ENCODE measurements at places on chromosomes 7 and 10.

DNA sequence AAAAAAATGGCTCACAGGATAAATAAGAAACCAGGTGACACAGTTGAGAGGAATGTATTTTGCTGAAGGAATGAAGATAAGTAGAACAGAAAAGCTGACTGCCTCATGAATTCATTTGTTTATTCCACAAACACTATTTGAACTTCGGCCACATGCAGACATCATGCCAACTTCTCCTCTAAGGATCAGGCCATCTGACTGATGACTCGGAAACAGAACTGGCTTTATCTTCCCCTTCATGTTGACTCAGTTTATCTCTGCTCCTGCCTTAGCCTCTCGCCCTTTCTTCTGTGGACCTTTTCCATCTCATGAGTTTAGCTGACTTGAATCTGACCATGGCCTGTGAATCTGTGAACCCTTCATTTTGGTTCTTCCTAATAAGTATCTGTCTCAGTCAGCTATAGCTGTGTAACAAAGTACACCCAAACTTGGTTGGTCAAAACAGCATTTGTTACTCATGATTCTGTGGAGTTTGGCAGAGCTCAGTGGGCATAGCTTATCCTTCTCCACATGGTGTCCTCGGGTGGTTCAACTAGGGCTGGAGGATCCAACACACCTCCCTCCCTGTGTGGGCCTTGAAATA is 44.0 kb upstream of the GRID1 start:
- DNase-seq, result peak; percentile 84

DNA sequence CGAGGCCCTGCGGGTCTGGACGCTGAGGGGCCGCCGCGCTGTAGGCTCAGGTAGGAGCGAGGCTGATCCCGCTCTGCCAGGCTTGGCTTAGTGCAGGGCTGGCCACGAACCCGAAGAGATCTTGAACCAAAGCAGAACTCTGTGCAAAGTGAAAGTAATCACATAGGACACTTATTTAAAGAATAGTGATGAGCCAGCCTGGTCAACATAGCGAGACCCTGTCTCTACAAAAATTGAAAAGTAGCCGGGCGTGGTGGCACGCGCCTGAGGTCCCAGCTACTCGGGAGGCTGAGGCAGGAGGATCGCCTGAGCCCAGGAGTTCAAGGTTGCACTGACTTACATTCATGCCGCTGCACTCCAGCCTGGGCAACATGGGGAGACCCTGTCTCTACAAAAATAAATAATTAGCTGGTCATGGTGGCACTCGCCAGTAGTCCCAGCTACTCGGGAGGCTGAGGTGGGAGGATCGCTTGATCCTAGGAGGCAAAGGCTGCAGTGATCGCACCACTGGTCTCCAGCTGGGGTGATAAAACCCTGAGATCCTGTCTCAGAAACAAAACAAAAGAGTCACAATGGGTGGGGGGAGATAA is 541 bp downstream of the ZSCAN25 start:
- no peak for DNase-seq

DNA sequence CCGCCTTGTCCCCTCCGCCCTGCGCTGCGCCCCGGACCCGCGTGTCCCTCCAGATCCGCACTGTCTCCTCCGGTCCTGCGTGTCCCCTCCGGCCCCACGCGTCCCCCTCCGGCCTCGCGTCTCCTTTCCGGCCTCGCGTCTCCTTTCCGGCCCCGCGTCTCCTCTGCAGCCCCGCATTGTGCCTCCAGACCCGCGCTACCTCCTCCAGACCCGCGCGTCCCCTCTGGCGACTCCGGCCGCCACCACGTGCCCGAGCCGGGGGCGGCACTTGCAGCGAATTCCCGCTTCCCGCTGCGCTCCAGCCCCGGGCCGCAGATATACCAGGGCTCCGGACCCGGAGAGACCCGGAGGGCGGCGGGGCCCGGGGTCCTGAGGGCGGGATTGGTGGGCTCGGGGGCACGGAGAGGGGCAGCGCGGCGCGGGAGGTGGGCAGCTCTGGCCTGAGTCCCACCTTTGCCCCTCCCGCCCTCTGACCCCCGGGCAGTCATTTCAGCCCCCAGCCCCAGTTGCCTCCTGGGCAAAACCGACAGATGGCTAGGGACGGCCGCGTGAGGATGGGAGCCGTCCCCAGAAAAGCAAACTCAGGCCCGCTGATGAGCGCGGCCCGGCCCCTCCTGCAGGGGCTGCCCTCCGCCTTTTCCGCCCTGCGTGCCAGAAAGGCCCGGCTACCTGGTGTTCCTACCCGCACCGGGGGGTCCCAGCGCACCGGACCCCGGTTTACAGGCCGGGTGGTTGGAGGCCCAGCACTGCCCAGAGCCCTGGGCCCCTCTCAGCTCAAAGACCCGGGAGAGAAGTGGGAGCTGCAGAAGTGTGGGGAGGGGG is 56.5 kb downstream of the RBM17 start:
- no peak for DNase-seq

- DNase-seq, result no peak
Measured at GRCh38 chr10:5524641-5525560, at the start of gene CALML3. Gene CALML3, plus strand, starts transcription at chr10:5524961. Its CDS starts 125 bp downstream, at chr10:5525086.

DNA sequence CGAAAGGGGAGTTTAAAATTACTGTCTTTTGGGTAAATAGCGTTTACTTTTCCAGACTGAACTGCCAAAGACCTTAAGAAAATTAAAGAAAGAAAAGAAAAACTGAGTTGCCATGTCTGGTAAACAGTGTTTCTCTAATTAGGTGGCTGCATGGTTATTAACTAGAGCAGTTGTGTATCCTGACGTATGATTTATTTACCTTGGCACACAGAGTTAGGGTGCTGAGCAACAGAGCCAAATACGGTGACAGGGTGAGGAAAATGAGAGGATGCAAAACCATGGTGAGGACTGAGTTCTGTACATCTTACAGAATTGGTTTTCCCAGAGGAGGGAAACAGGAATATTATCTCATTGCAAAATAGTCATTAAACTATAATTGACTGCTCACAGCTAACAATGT is 546.4 kb upstream of the FZD8 start:
- peak; percentile 26 for DNase-seq

DNA sequence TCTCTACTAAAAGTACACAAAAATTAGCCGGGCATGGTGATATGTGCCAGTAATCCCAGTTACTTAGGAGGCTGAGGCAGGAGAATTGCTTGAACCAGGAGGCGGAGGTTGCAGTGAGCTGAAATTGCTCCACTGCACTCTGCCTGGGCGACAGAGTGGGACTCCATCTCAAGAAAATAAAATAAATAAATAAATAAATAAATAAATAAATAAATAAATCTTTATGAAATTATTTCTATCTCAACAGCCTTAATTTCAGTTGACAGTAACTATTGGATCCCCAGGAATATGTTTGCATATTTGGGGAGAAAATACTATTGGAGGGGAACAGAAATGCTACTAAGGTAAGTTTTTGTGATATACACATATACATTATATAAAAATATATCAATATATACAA is 20.0 kb downstream of the TMEM229A start:
- no peak for DNase-seq

DNA sequence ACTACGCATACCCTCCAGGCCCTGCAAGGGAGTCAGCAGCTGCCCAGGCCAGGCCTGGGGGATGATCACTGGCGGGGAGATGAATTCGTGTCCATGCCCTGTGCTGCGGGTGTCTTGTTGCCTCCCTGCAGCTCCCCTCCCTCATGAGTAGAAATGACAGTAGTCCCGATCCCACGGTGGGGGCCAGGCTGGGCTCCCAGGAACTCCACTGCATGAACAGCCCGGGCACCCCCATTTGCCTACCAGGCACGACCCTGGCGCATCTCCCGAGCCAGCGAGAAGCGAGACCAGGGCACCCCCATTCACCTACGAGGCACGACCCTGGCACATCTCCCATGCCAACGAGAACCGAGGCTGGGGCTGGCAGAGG is 246.5 kb downstream of the ELFN1 start:
- DNase-seq, result no peak

- no peak for DNase-seq
Measured at GRCh38 chr7:74512762-74513161, 59.1 kb downstream of the GTF2IRD1 start.

DNA sequence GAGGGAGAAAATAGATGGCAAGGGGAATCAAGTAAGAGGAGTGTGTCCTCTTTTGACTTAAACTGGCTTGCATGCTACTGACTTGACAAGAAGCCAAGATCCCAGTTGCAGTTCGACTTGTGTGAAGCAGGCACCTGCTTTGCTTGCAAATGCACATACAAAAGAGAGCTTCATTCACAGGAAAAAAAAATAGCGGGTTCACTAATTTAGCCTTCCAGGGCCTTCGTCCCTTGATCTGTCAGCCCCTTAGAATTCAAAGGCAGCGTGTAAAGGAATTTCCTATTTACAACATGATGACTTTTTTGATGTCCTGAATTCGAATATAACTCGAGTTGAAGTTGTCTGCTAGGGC is 192.1 kb downstream of the CELF2 start:
- DNase-seq, result no peak

DNA sequence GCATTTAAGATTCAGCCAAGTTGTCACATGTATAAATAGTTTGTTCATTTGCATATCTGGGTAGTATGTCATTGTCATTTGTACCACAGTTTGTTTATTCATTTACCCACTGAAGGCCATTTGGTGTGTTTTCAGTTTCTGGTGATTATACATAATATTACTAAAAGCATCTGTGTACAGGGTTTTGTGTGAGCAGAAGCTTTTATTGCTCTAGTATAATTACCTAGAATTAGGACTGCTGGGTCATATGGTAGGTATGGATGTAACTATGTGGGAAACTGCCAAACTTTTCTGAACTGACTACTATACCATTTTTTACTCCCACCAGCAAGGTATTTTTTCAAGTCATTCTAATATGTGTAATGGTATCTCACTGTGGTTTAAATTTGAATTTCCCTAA is 584.0 kb upstream of the GHITM start:
- DNase-seq, result no peak

- DNase-seq, result peak; percentile 91
Measured at GRCh38 chr10:34758447-34758996, 56.6 kb downstream of the PARD3 start.

GRCh38 chr10:69232736-69233480 is 12.8 kb downstream of the HKDC1 start:
- DNase-seq, result no peak

GRCh38 chr7:118517275-118517674 is 292.8 kb downstream of the ANKRD7 start:
- DNase-seq, result no peak

DNA sequence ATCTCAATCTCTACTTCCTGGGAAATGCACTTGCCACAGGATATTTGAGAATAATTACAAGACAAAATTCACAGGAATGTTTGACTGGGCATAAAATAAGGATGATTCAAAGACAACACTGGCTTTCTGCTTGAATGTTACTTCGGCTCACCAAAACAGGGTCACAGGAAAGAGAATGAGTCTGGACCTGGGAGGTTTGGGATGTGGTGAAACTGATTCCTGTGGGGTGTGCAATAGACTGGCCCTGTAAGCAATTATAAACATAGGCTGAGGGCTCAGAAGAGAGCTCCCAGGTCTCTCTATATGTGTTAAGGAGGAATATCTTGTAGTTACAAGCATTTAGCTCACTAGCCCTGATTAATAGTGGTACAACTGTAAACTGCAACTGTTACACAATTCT is 613.9 kb upstream of the CELF2 start:
- no peak for DNase-seq

DNA sequence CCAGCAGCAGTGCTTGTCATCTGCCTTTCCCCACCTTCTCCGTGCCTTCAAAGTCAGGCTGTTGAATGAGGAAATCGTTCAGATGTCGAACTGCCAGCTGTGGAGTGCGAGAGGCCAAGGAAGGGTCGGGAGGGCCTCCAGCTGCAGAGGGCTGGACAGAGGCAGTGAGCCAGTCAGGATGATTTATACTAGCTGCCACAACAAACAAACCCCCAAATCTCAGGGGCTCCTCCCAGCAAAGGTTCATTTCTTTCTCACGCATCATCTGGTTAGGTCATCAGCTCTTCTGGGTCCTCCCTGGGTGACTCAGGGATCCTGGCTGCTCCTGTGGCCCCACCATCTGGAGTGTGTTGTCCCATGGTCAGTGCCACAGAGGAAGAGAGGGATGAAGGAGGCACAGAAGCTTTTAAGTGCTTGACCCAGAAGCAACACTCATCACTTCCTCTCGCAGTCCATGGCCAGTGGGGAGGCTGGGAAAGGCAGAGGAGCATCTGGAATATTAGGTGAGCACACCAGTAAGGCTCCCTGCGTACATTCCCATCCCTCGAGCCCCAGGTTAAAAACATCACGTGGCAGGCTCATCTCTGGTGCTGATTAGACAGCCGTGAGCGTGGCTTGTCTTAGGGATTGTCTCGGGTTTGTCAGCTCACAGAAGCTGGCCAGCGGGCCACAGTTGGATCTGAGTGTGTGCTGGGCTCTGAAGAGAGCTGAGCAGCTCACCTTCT is 140.7 kb downstream of the RGS10 start:
- DNase-seq, result peak; percentile 99

- peak; percentile 84 for DNase-seq
Measured at GRCh38 chr7:137606061-137606674, 240.6 kb downstream of the DGKI start.

DNA sequence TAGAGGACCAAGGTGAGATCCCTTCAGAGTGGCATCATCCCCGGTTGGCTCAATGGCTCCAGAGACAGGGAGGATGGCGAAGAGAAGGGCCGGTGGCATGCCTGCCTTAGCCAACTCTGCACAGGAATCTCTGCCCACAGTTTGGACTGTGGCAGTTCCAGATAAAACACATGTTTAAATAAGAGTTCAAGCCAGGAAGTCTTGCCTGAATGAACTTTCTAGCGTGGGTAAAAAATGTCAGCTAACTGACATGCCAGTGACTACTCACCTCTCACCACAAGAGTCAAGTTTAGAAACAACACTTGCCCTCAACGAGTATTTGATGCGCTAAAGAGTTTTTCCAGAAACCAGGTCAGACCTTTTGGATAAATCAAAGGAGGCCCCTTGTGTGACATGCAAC is 3.0 kb downstream of the NOD1 start:
- no peak for DNase-seq

DNA sequence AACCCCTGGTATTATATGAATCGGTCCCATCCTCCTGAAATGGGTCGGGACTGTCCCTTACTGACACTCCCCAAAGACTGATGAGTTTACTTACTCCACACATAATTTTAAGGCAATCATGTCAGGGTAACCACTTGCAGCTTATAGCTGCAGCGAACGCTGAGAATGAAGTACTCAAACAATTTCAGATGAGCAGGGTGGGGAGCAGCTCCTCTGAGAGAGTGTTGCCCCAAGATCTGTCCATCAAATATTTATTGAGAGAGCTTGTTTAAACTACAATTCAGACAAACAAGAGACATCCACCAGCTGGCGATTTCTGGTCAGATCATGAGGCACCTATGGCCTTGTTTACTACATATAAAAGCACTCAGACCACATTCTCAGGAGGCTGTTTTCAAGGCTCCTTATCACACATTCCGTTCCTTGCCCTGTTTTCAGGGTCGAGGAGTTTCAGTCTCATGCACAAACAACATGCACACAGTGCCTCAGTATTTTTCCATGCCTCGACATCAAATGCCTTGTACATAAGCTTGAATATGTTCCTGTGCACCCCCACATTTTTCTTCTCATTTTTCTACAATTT is 80.1 kb downstream of the THSD7A start:
- peak; percentile 21 for DNase-seq
